ENCODE measurements at places on chromosomes 4 and X.

DNA sequence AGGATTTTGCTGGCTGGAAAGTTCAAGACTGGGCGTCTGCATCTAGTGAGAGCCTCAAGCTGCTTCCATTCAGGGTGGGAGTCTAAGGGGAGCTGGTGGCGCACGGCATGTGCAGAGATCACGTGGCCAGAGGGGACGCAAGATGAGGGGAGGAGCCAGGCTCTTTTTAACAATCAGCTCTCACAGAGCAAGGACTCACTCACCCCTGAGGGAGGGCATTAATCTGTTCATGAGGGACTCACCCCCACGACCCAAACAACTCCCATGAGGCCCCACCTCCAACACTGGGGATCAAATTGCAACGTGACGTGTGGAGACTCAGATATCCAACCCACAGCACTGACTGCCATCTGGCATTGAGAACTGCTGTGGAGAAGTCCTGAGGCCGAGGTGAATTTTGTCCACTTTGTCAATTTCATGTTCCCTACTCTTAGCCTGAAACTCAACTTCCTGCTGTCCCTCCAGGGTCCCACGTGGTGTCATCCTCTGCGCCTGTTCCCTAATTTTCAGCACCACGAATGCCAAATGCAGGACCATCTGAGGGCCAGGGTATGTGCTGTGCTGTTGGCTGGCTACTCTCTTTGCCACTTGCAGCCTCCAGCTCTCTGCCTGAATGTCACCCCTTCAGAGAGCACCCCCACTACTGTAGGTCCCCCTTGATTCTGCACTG is 5.6 kb downstream of the ZFP92 start:
- DNase-seq, result no peak

- peak; percentile 81 for DNase-seq
Measured at GRCh38 chr4:121800961-121801714, at the start of gene EXOSC9. TSS of gene EXOSC9 (plus strand) at chr4:121801323. CDS start at chr4:121801425, 102 bp downstream.

DNA sequence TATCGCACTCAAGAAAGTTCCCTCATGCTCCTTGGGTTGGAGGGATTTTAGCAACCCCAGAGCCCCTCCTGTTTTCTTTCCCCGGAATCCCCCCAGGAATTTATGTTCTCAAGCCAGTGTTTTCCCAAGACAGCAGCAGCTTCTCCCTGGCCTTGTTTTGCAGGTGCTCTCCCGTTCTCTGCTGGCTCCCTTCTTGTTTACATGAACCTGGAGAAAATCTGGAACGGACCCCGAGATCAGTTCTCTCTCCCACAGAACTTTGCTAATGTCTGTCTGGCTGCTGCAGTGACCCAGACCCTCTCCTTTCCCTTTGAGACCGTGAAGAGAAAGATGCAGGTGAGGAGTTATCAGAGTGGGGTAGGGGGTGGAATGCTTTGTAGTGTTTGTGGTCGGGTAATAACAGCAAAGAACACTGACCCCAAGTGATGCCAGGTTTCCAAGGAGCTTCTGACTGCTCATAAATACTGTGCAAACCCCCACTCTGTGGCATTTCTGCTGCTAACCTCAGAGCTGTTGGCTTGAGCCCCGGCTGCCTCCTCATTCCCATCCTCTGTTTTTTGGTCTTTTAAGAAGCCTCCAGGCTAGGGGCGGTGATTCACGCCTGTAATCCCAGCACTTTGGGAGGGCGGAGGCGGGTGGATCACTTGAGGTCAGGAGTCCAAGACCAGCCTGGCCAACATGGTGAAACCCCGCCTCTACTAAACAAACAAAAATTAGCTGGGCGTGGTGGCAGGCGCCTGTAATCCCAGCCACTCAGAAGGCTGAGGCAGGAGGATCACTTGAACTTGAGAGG is 11.1 kb downstream of the SLC25A43 start:
- peak; percentile 52 for DNase-seq

GRCh38 chrX:108811891-108812290 is 75.5 kb upstream of the IRS4 start:
- DNase-seq, result no peak

DNA sequence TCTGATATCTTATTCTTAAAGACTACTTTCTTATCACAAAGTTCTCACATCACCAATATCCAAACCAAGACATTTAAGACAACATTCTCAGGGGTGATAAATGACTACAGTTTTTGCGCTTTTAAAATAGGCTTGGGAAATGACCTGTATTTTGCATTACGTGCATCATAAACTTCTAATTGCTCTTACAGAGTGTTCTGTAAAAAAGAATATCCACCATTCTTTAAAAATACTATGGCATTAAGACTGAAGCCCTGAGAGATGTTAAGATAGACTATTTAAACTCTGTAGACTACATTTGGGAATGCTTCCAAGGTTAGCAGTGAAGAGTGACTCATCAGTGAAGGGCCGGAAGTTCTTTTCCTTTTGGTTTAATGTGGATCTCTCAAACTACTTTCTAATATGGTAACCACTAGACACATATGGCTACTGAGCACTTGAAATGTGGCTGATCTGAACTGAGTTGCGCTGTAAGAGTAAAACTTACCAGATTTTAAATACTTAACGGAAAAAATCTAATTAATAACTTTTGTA is 518.8 kb upstream of the FTHL17 start:
- DNase-seq, result peak; percentile 0

DNA sequence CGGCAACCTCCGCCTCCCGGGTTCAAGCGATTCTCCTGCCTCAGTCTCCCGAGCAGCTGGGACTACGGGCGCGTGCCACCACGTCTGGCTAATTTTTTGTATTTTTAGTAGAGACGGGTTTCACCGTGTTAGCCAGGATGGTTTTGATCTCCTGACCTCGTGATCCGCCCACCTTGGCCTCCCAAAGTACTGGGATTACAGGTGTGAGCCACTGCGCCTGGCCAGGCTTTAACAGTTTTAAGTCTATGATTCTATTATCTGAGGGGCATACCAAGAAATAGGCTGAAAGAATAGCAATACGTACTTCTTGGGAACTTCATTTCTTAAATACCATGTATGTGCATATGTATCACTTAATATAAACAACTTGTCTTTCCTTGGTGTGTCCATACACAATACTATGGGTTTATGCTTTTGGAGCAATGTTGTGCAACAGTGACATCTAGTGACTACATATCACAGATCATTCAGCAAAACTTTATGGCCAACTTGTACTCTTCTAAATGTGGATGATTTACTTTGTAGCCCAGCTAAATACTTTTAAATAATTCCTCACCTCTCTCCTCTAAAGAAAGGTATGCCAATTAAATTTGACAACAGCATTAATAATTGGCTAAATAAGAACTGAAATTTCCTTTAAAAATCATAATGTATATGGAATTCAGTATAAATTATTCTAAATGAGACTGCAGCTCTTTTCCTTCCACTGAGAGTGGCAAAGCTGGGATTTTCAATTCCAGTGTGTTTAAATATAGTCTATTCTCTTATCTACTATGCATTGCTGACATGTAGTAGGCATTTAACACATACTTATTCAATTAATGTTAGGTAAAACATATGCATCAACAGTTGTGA is 10.4 kb downstream of the SLC9B1 start:
- DNase-seq, result peak; percentile 58

DNA sequence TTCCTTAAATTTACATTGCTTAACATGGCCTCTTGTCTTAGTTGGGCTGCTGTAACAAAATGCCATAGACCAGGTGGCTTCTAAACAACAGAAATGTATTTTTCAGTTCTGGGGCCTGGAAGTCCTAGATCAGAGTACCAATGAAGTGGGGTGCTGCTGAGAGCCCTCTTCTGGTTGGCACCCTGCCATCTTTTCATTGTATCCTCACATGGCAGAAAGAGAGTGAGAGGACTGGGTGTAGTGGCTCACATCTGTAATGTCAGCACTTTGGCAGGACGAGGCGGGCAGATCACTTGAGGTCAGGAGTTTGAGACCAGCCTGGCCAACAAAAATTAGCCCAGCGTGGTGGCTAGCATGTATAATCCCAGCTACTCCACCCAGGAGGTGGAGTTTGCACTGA is 12.0 kb upstream of the KLB start:
- DNase-seq, result no peak

GRCh38 chr4:88002786-88003185 is 4.6 kb upstream of the PKD2 start:
- DNase-seq, result no peak

GRCh38 chrX:32673193-32673592 is 538.2 kb downstream of the DMD start:
- DNase-seq, result peak; percentile 7

- no peak for DNase-seq
Measured at GRCh38 chrX:115949900-115950822, 220.4 kb upstream of the AGTR2 start.

- DNase-seq, result no peak
Measured at GRCh38 chr4:59583845-59584568, 1616.1 kb upstream of the ADGRL3 start.

- no peak for DNase-seq
Measured at GRCh38 chrX:39676434-39676833, 421.3 kb downstream of the BCOR start.

DNA sequence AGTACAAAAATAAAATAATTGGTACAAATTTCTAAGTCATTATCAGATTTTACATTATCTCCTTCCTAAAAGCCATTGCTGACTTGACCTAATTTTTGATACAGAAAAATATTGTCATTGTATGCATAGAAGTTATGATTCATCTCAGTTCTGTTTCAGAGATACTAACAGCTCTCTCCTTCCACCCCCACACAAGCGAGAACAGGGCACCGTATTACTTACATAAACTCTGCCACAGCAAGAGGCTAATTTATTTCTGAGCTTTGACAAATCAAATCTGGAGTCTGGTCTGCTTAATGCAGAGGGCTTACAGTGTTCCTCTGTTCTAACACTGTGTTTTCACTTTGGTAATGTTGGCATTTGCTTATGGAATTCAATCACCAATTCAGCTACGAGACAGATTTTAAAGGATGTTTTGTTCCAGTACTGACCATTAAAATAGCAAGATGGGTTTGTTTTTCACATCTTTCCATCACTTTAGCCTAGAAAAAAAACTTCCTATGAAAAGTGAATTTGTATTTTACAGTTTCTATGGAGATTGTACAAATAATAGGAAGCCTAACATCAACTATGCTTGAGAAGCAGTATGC is 181.8 kb downstream of the USP46 start:
- DNase-seq, result no peak

GRCh38 chr4:120232050-120232449 is 165.4 kb upstream of the MAD2L1 start:
- DNase-seq, result no peak

DNA sequence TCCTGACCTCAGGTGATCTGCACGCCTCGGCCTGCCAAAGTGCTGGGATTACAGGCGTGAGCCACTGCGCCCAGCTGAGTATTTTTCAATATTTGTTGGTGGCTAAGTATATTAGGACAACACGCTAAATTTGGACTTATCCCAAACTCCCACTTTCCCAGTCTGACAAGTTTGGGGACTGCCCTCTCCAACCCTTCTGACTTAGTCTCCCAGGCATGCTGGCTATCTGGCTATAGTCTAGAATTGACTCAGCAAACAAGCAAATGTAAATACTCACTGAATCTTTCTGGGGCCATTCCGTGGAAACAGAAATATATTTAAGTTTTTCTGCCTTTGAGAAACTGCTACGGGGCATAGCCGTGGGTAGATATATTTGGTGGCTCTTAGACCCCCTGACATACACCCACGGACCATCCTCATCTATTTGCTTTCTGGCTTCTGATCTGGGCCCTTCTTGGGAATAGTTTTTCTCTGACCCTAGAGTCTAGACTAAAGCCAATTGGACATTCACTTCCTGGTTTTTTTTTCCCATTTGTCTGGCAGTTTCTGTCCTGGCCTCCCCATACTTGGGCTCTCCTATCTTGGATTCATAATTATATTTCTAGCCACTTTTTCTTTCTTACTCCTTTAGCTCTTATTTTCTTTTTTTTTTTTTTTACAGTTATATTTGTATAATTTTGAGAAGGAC is 11.3 kb upstream of the DOCK11 start:
- no peak for DNase-seq

- no peak for DNase-seq
Measured at GRCh38 chrX:140439476-140439875, 65.4 kb downstream of the SOX3 start.

DNA sequence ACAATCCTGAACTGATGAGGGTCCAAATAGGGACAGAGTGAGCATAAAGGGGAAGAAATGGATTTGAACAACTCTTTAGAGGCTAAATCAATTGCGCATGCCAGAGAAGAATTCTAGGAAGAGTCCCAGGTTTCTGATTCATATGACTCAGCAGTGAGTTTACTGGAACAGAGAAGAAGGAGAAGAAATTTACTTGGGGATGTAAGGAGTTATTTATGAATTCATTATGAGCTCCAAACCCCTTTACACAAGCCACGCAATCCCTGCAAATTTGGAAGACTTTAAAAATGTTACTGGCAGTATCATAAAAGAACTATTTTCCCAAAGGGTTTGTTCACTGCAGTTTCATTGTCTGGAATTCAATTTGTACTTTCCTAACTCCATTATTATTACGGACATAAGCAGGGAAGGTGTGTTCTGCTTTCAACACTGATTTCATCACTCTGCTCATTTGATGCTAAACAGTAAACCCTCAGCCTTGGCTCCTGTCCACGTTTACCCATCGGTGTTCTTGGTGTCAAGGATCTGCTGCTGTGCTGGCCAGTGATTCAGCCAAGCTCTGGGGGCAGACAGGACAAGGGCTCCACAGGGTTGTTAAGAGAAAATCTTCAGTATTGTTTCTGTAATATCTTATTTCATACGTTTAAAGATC is 273.7 kb downstream of the HNRNPD start:
- no peak for DNase-seq

GRCh38 chr4:36281384-36282106 is at the start of gene DTHD1:
TSS of gene DTHD1 (plus strand) at chr4:36281616. CDS start at chr4:36281759, 143 bp downstream.
- DNase-seq, result no peak

GRCh38 chr4:146949559-146949958 is 3.9 kb upstream of the TTC29 start:
- no peak for DNase-seq

DNA sequence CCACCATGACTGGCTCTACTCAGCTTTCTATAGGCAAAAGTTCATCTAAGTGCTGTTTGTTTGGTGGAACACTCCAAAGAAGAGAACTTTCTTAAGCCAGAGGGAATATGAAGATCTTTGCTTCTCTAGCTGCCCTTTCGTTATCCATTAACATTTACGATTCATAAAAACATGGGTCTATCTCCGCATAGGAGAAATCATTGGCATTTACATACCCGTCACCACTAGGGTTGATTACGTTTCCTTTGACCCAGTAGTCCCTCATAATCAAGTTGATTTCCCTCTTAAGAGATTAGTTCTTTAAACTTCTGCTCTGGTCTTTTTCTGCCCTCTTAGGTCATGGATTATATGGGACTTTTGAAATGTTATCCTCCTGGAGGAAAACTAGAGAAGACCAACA is 57.5 kb downstream of the PTCHD1 start:
- DNase-seq, result no peak

- no peak for DNase-seq
Measured at GRCh38 chr4:173522951-173523395, 7.1 kb downstream of the HAND2 start.

DNA sequence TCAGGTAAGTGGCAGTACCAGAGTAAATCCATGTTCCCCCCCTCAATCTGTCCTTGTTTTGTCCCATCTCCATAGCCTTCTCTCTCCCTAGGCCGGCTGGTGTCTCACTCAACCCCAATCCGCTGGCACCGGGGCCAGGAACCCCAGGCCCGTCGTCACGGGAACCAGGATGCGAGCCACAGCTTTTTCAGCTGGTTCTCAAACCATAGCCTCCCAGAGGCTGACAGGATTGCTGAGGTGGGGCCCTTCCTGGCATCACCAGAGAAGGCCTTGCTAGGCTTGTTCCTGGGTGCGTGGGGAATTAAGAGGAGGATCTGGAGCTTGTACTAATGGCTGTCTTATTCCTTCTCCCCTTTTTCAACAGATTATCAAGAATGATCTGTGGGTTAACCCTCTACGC is 2.7 kb downstream of the TSPYL2 start:
- DNase-seq, result no peak

All from SW480 (cell line).